ENCODE measurements at places on chromosomes 5 and 9.

DNA sequence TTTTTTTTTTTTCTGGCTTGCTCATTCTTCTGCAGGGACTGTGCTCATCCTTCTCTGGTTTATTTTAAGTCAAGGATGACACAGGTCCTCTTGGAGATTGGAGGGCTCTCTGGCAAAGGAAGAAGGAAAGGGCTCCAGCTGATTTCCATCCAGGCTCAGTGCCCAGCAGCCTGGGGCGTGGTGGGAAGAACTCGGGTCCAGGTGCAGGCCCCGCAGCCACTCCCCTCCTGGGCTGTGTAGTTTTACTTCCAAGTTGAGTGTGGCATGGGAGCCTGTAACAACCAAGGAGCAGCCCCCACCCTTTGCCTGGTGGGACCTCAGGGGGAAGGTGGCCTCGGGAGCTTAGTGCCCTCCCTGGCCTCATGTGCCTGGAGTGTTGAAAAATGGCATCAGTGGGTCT lies 58.9 kb downstream of the ANKRD33B start:
- DNase-seq = no peak

- no peak for DNase-seq
These were observed 1154.7 kb downstream of the DTWD2 start for GRCh38 chr5:117833691-117834090.

GRCh38 chr5:76074487-76075065 lies 8.6 kb upstream of the SV2C start:
- DNase-seq = no peak

DNA sequence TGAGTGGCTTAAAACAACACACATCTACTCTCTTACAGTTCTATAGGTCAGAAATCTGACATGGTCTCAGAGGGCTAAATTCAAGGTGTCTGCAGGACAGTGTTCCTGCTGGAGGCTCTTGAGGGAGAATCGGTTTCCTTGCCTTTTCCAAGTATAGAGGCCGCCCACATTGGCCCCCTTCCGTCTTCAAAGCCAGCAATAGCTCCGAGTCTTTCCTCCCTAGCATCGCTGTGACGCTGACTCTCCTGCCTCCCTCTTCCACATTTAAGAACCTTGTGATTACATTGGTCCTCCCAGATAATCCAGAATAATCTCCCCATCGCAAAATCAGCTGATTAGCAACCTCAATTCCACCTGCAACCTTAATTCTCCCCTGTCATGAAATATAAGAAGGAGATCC lies 81.3 kb upstream of the IER5L start:
- DNase-seq = no peak

GRCh38 chr9:118100529-118101419 lies 396.6 kb downstream of the TLR4 start:
- DNase-seq = no peak

All from fibroblast of skin of scalp (primary cell).